Uterine smooth muscle cell (primary cell): ENCODE measurements at places on chromosomes 3 and 15. TPM values are rescaled to one million over a fixed set of nuclear protein-coding genes. Genes with fewer than 3 reads are reported as not detected.

TP63 gene
- under 0.01 and 0.25 TPM in 2 replicates for total RNA-seq

GPR62 gene
- total RNA-seq = 0.12 TPM in 1 of 2 replicates, not detected in the other

ANKRD63 gene
- not detected in 2 replicates for total RNA-seq

SLC27A2 gene
- total RNA-seq = 0.22 and 0.50 TPM in 2 replicates

SLC9C1 gene
- total RNA-seq = 0.12 and 0.22 TPM in 2 replicates

NOX5 gene
- total RNA-seq = 0.22 and 0.25 TPM in 2 replicates

GXYLT2 gene
- 6.1 and 16.1 TPM in 2 replicates for total RNA-seq
